GM04504 (cell line): ENCODE measurements at places on chromosomes 6 and 20.

DNA sequence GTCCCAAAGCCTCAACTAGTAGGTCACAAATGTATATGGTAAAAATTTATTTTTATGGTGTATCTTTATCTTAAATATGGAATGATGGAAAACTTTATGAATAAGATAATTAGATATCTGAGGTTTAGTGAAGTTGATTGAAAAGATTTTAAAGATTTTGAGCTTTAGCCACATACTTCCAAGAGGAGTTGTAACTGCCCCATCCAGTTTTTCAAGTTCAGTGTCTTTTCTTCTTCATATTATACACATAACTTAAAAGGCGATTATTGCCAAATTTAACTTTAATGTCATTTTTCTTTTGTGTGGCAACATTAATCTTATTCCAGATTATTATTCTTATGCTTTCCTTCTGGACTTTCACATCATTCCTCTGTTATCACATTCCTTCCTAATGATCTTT, 266.4 kb downstream of the TINAG start:
- DNase-seq = no peak

DNA sequence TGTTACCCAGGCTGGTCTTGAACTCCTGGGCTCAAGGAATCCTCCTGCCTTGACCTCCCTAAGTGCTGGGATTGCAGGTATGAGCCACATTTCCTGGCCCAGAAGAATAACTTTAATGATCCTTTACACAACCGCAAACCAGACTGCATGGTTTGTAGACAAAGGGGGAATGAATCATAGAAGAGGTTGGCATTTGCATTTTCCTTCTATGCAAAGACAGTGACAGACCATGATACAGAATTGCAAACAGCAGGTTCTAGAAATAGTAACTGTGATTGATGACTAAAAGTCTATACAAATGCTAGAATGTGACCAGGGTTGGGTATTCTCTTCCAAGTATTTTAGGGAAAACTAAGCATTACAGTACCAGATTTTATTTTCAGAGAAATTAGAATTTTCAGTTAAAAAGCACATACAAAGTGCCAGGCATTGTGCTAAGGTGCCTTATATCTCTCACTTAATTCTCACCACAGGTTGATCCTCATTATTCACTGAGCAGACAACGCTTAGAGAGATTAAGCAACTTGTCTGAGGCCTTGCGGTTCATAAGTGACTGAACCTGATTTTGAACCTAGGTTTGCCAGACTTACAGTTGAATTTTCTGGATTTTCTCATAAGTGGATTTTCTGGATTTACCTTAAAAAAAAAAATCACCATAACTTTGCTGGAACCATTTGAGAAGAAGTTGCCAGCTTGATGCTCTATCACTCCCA, 146.6 kb downstream of the ZFAND3 start:
- no peak for DNase-seq

- DNase-seq = no peak
Measured at GRCh38 chr20:47050996-47051395, 156.4 kb downstream of the EYA2 start.

- DNase-seq = no peak
Measured at GRCh38 chr6:120590611-120591010, 743.7 kb downstream of the TBC1D32 start.

GRCh38 chr20:19024296-19025035, 188.0 kb upstream of the SLC24A3 start:
- no peak for DNase-seq

GRCh38 chr6:141202626-141203025, 930.1 kb upstream of the GJE1 start:
- peak; percentile 25 for DNase-seq

- peak; percentile 58 for DNase-seq
Measured at GRCh38 chr6:131602781-131603312, 25.2 kb downstream of the MED23 start.

- DNase-seq = no peak
Measured at GRCh38 chr6:117536317-117536716, 53.8 kb downstream of the DCBLD1 start.

DNA sequence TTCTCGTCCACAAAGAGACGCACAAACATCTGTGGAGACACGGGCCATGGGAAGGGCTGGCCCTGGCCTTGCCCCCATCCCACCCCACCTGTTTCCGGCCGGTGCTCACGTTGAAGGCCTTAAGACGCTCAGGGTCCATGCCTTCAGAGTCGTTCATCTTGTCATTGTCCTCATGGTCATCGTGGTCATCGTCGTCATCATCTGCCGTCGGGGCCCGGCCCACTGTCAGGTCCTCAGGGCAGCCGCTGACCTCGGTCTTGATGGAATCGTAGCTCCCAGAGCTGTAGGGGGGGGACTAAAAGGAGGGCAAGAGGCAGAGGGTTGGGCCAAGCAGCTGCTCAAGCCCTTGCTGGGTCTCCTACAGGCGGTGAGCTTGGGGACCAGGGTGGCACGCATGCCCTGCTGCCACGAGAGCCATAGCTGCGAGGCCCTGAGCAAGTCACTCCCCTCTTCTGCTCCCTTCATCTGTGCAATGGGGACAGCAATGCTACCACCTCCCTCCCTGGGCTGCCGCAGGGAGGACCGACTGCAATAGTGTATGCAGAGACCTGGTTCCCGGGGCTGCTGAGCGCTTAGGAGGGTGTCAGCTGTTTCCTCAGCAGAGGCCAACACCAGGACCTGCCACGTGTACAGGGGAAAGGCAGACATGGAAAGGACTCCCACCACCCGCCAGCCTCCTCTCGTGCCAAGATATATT, 95.5 kb downstream of the ASXL1 start:
- no peak for DNase-seq

- no peak for DNase-seq
Measured at GRCh38 chr6:161462148-161462547, 188.3 kb upstream of the AGPAT4 start.

GRCh38 chr20:58889334-58889760, 36.8 kb downstream of the GNAS start:
- DNase-seq = no peak

GRCh38 chr6:2959909-2960719, 11.3 kb downstream of the SERPINB6 start:
- DNase-seq = peak; percentile 63

- no peak for DNase-seq
Measured at GRCh38 chr6:49423817-49424216, 39.2 kb downstream of the MMUT start.

DNA sequence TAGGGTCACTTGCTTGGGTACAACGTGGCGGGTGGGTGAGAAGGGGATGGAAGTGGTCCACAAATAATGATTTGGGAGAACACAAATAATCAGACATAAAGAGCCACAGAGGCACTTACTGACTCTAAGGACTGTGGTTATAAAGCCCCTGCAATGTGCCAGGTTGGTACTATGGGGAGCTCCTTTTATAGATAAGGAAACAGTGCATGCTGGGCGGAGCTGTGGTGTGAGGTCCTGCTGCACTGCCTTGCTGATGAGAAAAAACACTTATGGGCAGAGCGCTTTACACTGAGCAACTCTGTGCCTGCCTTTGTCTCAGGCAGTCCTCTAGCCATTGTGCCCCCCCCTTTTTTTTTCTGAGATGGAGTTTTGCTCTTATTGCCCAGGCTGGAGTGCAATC, 29.1 kb upstream of the SCRT2 start:
- no peak for DNase-seq

GRCh38 chr6:56667336-56667735, 24.6 kb upstream of the DST start:
- DNase-seq = no peak
